Activated T-cell treated with anti-CD3 and anti-CD28 coated beads, Interleukin-2, amount 50 U/mL, for 1 hour (primary cell): ENCODE measurements at places on chromosomes 7 and 10.

GRCh38 chr7:151181011-151181431 lies 6.0 kb downstream of the ASB10 start:
- DNase-seq: no peak

DNA sequence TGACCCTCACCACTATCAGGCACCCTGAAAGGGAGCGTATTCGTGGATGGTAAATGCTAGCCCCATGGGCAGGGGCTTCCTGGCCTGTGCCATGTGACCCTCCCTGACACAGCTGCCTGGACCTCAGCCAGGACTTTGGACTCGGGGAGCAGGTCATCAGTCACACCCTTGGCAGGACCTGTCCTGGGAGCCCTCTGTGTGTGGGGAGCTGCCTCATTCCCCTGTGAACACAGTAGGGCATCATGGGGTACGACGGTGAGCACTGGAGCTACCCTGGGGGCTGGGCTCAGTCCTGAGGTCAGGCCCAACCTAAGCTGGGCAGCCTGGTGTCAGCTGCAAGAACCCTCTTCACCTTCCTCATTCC lies 129.3 kb upstream of the FAM20C start:
- no peak for DNase-seq

- no peak for DNase-seq
Measured at GRCh38 chr7:132440151-132440550, 136.1 kb downstream of the PLXNA4 start.

- no peak for DNase-seq
Measured at GRCh38 chr7:142352543-142352942, 94.7 kb upstream of the PRSS58 start.

GRCh38 chr10:124196659-124197058 lies 103.3 kb upstream of the CHST15 start:
- no peak for DNase-seq

DNA sequence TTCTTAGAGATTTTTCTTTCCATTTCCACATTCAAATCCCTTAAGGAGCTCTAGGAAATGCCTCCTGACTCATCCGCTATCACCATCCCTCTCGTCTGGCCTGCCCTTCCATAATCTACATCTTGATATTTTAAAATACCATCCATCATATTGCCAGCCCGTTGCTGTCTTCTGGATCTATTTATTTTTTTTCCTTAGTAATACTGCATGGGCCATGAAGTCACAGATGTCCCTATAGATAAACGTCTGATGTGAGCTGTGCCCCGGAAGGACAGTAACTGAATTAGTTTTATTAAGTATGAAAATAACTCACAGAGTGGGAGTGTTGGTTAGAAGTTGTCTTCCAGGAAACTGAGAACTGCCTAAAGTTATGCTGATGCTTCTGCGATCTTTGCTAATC lies 76.2 kb downstream of the KLF6 start:
- DNase-seq: no peak

- no peak for DNase-seq
Measured at GRCh38 chr7:29557954-29558353, 5.7 kb upstream of the PRR15 start.

DNA sequence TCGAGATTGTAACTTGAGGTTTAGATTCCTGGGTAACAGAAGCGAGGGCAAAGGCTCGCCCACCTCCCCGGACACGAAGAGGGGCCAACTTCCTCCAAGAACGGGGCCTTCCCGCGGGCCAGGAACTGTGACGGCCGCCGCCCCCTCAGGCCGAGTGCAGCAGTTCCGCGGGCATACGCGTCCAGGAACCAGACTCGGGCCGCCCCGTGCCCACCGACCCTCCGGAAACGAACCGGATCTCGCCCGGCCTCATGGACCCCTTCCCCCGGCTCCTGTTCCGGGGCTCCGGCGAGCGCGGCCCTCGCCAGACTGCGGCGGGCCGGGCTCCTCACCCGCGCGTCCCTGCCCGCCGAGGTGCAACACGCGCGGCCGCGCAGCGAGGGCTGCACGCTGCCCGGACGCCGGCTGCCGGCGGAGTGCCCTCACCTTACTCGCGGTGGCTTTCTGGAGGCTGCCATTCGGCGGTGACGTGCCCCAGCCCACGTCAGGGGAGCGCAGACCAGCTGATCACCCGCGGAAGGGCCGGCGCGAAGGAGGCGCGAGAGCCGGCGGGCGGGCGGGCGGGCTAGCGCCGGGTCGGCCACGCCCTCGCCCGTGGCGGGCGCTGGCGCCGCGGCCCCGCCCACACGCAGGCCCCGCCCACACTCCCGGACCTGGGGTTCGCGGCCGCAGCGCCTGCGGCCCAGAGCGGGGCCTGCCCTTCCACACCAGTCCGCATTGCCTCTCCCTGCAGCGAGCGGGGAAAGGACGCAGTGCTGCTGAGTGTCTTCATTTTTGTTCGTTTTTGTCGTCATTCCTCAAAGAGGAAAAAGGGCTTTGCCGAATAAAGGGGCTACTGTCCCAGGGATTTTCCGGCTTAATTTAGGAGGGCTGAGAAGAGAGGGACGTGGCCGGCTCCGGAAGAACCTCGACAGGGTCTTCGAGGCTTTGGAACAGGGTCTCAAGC lies at the start of gene XPNPEP1:
TSS of gene XPNPEP1 (minus strand) at position 536 of the 946 bp plus-strand sequence. CDS start at position 458, 78 bp downstream.
- DNase-seq: peak; percentile 79

DNA sequence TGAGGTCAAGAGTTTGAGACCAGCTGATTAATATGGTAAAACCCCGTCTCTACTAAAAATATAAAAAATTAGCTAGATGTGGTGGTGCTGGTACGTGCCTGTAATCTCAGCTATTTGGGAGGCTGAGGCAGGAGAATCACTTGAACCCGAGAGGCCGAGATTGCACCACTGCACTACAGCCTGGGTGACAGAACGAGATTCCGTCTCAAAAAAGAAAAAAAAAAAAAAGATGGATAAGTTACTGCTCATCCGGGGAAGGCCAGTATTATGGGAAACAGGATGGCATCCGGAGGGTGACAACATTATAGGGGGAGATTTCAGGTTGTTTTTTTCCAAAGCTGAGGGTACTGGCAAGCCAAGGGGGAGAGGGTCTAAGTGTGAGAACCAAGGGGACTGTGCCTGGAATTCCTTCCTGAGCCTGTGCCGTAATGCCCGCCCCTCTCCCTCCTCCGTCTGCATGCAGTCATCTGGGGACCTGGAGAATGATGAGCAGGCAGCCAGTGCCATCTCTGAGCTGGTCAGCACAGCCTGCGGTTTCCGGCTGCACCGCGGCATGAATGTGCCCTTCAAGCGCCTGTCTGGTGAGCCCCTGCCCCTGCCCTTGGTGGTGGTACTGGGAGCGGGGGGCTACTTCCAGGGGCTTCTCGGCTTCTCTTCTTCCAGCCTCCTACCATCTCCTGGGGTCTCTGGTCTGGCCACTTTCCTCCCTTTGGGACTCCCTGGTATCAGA lies 4.4 kb downstream of the LAMTOR4 start:
- no peak for DNase-seq

DNA sequence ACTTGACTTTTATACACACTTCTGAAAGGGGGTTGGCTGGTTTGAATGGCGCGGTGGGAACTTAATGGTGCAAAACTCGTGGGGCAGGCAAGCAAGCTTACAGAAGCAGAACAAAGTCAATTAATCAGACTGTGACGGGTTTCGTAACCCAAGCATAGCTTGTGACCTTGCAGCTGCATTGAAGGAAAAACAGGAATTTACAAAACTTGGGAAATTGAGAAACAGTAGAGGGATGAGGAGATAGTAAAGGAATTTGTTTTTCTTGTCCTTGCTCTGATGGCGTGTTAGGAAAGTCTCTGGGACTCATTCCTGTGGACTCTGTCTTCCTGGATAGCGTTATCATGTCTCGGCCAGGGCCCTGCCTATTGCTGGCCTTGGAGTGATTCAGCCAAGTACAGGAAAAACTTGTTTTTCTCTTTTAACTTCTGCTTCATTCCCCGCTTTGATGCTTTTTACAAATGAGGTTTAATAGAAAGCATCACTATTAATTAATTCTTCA lies 220.0 kb upstream of the KCND2 start:
- DNase-seq: no peak

GRCh38 chr10:133241501-133242205 lies 4.0 kb downstream of the VENTX start:
- DNase-seq: no peak

DNA sequence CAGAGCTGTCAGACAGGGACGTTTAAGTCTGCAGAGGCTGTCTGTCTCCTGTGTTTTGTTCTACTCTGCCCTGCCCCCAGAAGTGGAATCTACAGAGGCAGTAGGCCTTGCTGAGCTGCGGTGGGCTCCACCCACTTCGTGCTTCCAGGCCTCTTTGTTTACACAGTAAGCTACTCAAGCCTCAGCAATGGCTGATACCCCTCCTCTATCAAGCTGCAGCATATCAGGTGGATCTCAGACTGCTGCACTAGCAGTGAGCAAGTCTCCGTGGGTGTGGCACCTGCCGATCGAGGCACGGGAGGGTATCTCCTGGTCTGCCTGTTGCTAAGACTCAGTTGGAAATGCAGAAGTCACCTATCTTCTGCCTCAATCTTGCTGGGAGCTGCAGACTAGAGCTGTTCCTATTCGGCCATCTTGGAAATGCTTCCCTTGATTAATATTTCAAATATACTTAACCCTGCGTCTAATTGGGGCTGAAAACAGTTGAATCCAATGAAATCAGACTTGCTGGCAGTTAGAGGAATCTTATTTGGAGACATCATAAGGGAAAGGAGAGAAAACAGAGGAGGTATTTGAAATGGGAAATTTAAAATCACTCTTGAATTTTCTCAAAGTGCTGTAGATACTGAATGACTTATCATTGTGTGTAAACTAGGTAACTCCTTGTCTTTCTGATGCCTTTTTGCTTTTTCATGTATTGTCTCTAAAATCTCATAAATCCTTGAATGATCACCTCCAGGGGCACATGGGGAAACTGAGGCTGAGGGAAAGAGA lies 13.8 kb upstream of the CYP3A5 start:
- DNase-seq: no peak

DNA sequence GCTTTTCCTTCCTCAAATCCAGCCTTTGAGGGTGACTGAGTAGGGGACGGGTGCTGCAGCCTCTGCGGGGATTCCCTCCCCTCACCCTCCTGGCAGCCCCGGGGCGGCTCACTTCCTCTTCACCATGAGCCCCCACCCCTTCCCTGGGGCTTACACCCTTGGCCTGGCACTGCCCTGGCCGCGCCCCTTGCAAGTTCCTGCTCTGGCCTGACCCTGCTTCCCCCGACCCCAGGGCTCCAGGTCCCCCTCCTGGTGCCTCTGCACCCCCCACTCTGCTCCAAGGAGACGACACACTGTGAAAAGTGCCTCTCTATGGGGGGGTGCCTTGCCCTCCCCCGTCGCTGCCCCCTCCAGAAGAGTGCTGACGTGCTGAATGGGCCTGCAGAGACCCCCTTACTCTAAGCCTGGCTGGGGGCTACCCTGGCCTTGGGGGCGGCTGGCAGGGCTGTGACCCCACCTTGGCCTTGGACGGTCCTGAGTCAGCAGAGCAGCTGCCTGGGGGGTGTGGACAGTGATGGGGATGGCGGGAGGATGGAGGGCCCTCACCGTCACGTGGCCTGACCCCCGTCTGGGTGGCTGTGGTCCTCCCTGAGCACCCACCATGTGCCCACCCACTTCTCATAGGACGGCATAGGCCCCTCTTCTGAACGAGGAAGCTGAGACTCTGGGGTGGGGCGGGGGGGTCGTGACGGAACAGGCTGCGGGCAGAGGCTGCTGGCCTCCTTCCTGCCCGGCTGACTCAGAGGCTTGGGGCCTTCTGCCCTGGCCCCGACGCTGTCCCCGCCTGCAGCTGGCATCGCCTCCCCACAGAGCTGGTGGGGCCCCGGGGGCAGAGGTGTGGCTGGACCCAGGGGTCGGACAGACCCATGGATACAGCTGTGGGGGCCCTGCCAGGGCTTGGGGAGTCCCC lies 9.8 kb downstream of the LFNG start:
- peak; percentile 65 for DNase-seq

- no peak for DNase-seq
Measured at GRCh38 chr10:44989597-44990301, 11.0 kb upstream of the ZNF22 start.

DNA sequence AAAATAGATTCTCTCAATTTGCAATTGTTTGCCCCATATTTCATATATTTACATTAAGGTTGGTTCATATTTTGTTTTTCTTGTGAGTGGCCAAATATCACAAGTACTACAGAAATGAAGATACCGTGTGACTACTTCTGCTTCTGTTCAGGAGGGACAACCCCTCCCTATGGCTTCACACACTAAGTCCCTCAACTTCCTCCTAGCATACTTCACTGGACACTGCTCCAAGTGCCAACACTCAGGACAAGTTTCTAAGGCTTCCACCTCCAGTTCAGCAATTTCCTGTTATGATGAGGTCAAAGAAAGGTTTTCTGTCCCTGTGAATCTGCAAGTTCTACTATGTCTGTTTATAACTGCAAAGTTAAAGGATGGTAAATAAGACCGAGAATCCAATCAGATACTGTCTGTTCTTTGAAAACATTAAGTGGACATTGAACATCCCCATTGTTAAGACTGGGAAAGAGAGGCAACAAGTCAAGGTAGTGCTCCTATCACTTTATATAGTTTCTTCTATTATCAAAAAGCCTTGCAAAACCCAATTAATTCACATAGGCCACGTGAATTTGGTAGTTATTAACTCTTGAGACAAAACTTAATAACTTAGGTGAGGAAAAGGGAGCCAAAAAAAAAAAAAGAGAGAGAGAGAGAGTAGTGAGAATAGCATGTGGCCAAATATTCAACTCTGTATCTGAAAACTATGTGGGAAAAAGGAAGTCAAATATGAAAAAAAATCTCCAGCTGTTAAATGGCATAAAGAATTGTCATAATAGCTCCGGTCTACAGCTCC lies 81.3 kb upstream of the DKK1 start:
- DNase-seq: no peak

DNA sequence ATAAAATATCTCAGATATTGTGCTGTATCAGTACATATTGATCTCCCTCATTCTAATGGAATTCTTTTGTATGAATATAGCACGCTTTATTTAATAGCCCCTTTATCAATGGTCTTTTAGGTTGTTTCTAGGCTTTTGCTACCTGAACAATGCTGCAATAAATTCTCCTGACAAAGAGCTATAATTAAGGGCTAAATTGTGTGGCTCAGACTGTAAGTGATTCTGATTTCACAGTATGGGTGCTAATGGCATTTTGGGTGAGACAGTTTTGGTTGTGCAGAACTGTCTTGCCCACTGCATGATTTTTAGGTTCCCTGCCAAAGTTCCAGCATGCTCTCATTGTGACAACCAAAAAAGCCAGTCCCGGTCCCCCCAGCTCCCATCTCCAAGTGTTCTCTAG lies 363.2 kb downstream of the REEP3 start:
- DNase-seq: no peak

- no peak for DNase-seq
Measured at GRCh38 chr7:99024066-99024465, 119.8 kb downstream of the SMURF1 start.

DNA sequence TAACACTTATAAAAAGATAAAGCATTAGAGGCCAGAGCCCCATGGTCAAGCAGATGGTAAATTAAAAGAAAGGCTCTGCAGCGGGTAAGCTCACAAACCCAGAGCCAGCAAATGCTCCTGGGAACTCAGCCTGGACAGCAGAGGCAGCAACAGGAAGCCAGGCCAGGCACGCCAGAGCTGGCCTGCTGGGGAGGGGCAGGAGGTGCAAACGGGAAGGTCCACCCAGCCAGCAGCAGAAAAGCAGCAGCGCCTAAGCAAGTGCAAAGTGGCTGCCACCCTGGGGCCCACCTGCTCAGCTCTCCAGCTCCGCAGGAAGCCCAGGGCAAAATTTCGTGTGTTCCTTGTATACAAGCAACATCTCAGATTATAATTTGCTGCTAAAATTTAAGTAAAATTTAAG lies 82.7 kb upstream of the GPR22 start:
- no peak for DNase-seq
